ENCODE measurements at places on chromosomes 3 and 15.

DNA sequence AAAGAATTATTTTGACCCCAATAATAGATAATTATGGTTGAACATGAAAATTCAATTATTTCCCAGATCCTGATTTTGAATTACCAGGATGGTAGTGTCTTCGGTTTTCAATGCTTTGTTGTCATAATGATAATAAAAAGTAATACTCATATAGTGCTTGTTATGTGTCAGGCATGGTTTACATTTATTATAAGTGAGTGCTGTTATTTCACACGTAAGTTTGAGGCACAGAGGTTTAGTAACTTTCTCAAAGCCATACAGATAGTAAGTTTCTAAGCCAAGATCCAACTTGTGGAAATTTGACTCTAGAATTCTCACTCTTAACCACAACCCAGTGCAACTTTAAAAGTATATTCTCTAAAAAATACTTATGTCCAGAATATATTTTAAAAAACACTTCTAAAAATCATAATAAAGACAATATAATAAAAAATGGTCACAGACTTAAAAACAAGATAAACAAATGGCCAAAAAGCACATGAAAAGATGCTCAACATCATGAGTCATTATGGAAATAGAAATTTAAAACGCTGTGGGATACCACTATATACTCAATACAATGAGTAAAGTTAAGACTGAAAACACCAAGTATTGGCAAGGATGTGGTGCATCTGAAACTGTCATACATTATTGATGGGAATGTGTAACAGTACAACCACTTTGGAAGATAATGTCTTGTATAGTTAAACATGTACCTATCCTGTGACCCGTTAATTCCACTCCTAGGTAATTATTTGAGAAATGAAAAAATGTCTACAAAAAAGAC, 45.2 kb downstream of the SPRED1 start:
- no peak for DNase-seq
- H3K4me1 ChIP-seq = no peaks in the 10 kb centered on the region
- no peaks in the 10 kb centered on the region for H3K36me3 ChIP-seq
- H3K27ac ChIP-seq = no peak overlapping the region
- no peak overlapping the region for H3K4me3 ChIP-seq

- no peaks in the 10 kb centered on the region for H3K36me3 ChIP-seq
- no peak overlapping the region for H3K27ac ChIP-seq
- peaks cover 4% of the 10 kb centered on the region for H3K27me3 ChIP-seq
- no peak overlapping the region for H3K4me3 ChIP-seq
Measured at GRCh38 chr3:14391033-14391432, 11.4 kb upstream of the SLC6A6 start.

DNA sequence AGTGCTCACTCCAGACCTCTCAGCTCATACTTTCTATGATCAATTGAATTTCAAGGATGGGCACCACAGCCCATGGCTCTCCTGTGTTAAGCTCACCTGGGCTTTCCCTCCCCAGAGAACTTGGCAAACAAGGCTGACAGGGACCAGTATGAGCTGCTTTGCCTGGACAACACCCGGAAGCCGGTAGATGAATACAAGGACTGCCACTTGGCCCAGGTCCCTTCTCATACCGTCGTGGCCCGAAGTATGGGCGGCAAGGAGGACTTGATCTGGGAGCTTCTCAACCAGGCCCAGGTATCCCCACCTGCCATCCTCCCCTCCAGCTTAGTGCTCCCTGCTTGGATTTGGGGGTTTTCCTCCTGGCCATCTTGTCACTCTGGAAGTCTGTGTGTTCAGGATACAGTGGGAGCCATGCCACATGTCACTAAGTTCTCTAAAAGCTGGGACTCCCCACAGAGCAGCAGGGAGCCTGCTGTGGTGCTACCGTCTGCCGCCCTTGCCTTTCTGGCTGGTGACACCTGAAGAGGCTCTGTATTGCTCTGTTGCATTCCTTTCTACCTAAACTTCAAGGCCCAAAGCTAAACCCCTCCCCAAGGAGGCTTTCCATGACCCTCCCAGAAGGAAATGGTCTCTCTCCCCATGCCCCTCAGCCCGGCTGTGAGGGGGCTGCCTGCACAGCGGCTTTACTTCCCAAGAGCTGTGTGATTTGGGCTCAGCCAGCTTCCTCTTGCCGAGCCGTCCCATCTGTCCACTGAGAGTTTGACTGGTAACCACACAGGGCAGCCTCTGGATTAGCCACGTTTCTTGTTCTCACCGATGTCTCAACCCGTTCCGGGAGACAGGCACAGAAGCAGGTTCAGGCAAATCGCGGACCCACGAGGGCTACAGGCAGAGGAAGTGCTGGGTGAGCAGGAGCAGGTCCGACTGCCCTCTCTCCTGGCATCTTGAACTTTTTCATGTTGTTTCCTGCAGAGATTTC, 10.8 kb downstream of the TF start:
- no peaks in the 10 kb centered on the region for H3K4me1 ChIP-seq
- H3K27ac ChIP-seq = no peak overlapping the region
- peaks cover 46% of the 10 kb centered on the region for H3K27me3 ChIP-seq
- DNase-seq = no peak
- no peaks in the 10 kb centered on the region for H3K36me3 ChIP-seq
- no peak overlapping the region for H3K4me3 ChIP-seq

- H3K27me3 ChIP-seq = no peaks in the 10 kb centered on the region
- no peaks in the 10 kb centered on the region for H3K4me1 ChIP-seq
- DNase-seq = no peak
Measured at GRCh38 chr3:21704796-21705195, 46.2 kb downstream of the ZNF385D start.

- H3K4me1 ChIP-seq = peaks cover 47% of the 10 kb centered on the region
Measured at GRCh38 chr3:31765871-31766270, 215.2 kb downstream of the OSBPL10 start.
